ENCODE measurements at places on chromosomes 11 and 22.

GRCh38 chr11:120271672-120272071 is 31.7 kb downstream of the POU2F3 start:
- DNase-seq: no peak

DNA sequence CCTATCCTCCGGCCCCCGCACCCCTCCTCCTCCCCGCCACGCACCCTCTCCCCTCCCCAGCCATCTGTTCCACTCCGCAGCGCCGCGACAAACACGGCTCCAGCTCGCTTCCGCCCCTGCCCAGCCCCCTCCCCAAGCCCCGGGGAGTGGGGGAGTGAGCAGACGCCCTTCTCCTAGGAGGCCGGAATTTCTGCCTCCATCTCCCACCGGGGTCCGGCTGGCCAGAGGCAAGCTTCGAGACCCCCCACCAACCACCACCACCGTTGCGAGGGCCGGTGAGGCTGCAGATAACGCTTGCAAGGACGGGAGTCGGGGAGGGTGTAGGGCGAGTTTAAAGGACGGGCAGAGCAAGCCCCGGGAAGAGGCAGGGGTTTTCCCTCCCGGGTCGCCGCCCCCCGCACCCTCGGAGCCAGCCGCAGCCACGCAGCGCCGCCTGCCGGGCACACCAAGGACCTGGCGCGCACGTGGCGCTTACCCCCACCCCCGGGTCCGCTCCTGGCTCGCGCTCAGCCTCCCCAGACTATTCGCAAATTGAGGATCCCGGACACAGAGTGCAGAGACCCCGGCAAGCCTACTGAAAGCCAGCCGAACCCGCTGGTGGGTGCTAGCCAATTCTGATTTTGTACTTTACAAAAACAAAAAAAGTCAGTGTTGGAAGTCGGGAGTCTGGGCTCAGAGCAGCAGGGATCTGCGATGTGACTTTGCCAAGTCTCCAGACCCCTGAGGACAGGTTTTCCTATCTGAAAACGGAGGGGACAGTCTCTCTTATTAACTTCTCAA is 22.6 kb downstream of the RTN4RL2 start:
- DNase-seq: peak; percentile 64

DNA sequence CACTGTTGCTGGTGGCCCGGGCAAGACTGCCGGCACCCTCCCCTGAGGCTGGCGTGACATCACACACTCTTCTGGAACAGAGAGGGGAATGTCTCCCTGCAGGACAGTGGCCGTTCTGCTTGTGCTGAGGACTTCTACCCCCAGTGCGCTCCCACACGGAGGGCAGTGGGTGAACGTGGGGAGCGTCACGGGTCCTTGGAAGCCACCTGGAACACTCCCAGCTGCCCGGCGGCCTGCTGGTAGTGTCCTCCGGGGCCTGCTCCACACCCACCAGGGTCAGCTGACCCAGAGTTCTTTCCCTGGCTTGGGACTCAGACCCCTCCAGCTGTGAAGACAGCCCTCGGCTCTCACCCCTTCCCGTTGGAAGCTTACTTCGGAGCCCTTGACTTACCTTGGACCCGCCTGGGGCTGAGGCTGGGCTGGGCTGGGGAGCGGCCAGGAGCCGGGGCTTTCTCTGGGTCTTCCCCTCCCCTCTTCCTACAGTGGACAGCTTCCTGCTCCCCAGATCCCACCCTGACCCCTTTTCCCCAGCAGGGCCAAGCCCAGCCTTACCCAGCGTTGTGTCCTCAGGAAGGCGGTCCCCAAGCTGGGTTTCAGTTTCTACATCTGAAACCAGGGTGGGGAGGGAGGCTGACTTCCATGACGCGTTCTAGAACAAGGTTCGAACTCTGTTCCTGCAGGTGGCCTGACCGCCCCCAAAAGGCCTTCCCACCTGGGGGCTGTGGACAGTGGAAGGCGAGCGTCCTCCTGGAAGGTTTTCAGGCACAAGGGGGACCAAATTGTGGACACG is 14.8 kb upstream of the GAL start:
- DNase-seq: no peak

GRCh38 chr11:11565636-11566035 is 56.2 kb downstream of the GALNT18 start:
- no peak for DNase-seq

- DNase-seq: no peak
Observed at GRCh38 chr11:3230636-3231549, 1.3 kb downstream of the MRGPRE start.

DNA sequence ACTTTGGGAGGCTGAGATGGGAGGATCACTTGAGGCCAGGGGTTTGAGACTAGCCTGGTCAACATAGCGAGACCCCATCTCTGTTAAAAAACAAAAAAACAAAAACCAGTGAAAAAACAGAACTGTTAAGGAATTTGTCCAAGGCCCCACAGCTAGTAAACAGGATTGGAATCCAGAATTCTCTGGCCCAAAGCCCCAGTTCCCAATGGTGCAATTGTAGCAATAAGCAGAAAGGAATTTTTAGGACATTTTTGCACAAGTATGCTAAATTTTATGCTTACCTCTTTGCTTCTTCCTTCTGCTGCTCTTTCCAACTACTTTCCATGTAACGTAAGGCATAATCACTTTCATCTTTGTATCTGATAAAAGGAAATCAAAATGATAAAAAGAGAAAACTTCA is 11.6 kb downstream of the MISFA start:
- DNase-seq: no peak

DNA sequence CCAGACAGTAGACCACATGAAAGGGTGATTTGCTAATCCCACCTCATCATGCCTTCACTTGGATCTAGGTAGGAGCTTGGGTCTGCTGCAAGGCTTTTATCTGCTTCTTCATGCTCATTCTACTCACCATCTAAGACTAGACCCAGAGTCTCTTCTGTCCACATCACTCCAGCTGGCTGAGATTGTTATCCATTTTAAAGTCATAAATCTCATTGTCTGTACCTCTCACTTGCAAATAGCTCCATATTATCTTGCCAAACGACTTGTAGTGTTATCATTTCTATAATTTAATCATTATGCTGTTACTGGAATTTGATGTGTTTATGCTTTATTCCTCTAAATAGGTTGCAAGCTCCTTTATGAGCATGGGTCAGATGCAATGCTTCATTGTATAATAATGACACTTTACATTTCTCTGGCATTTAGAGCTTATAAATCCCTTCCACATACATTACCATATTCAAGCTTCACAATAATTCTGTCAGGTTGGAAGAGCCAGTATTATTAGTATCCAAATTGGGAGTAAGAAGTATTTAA is 254.2 kb upstream of the SORL1-AS1 start:
- DNase-seq: no peak

GRCh38 chr11:45213717-45214116 is 67.3 kb downstream of the PRDM11 start:
- DNase-seq: no peak

DNA sequence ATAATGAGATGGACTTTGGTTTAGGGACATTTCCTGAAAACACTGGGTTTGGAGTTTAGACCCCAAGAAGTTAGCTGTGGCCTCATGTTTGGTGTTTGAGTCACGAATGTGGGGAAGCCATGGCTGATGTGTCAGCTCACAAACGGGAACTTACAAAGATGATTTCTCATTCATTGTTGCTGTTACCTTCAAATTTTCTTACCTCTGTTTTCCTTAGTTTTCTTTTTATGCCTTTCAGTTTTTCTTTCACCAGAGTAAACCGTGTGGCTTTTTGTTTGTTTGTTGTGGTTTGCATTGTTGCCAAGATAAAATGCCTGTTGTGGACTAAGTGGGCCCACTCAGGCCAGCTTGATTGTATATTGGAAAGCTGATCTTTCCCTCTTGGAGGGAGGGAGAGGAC is 89.1 kb downstream of the SWAP70 start:
- peak; percentile 25 for DNase-seq

DNA sequence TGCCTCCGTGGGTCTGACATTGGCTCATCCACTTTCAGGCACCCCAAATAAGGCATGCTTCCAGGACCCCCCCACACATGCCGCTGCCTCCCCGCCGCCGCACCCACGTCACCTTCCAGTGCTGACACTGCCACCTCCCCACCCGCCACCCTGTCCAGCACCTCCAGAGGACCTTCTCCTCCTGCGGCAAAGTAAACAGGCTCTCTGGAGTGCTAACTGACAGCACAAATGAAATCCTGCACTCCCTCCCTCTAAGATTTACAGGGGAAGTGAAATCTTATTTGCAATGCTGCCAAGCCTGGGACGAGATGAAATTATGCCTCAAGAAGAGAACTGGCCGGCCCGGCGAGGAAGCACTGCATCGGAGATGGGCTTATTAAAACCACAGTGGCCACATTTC is 35.3 kb downstream of the MACROD1 start:
- DNase-seq: no peak

All from Kasumi-1 (cell line).